ENCODE measurements at places on chromosomes 4 and X.

DNA sequence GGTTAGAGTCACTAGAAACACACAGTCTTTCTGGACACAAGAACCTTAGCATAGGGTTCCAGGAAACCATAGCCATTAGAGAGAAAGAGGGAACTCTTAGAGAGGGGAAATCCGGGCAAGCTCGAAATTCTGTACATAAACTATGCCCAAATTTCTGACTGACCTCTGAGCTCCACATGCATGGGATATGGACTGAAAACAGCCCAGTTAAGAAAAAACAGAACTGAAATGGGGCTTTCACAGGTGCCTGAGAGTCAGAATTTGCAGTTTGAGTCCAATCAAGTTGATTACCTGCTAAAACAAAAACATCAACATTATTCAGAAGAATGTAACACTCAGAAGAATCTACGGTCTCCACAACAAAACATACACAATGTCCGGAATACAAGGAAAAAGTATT, 13.1 kb downstream of the DCHS2 start:
- no peak for DNase-seq

DNA sequence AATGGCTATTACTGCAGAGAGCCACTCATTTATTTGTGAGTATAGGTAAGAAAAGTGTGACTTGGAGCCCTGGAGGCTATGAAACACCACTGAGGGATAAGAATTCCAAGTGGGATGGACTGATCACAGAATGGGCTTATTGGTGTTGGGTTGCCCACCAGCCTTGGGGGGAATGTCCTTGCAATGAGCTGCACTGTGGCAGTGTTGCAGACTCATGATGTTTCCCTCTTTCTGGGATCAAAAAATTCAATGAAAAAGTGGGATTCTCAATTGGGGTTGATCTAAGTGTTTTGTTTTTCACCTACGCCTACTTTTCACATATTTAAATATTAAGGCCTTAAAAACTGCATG, 1024.5 kb upstream of the PCDH10 start:
- DNase-seq = no peak

DNA sequence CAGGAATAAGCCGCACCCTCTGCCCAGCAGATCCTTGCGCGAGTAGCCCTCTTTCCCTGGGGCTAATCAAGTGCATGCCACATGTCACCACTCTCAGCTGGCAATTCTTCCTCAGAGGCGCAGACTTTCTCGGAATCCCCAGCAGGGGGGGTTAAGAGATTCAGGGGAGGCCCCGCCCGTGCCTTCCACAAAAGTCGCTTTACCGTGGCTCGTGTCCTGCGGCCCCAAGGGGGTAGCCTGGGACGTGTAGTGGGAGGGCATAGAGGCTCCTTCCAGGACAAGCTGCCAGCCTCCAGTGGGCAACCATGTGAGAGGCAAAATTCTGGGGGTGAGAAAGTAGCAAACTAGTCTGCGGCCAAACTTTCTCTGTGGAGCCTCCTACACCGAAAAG, 652 bp downstream of the SRPX start:
- DNase-seq = no peak

GRCh38 chr4:17560065-17560673, 16.8 kb upstream of the LAP3 start:
- no peak for DNase-seq

- no peak for DNase-seq
Observed at GRCh38 chr4:138555584-138555983, 313.4 kb upstream of the SLC7A11 start.

GRCh38 chr4:179392787-179393186, 1950.5 kb upstream of the AGA start:
- DNase-seq = no peak

GRCh38 chr4:13112030-13112429, 372.1 kb downstream of the RAB28 start:
- no peak for DNase-seq

GRCh38 chr4:145280541-145280940, 100.2 kb upstream of the OTUD4 start:
- no peak for DNase-seq

GRCh38 chrX:137194164-137194563, 160.4 kb upstream of the GPR101 start:
- no peak for DNase-seq

DNA sequence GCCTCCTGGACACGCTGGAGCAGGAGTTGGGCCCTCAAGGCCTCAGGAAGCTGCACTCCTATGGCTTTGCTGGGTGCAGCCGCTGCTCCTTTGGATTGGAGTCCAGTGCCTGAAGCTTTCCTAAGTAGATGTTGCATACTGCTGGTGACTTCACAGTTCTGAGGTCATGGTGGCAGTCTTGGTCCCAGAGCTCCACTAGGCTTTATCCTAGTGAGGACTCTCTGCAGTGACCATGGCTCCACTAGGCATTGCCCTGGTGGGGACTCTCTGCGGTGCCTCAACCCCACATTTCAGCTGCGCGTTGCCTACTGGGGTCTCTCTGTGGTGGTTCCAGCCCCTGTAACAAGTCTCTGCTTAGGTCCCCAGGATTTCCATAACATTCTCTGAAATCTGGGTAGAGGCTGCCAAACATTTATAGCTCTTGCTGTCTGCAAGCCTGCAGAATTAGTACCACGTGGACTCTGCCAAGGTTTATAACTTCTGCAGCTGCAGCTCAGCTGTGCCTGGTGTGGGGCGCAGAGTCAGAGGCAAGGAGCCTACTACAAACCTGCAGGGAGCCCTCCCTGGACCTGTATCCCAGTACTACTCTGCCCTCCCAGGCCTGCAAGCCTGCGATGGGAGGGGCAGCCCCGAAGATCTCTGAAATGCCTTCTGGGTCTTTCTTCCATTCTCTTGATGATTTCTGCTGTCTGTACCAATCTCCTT, 46.0 kb upstream of the NFKB1 start:
- DNase-seq = no peak

DNA sequence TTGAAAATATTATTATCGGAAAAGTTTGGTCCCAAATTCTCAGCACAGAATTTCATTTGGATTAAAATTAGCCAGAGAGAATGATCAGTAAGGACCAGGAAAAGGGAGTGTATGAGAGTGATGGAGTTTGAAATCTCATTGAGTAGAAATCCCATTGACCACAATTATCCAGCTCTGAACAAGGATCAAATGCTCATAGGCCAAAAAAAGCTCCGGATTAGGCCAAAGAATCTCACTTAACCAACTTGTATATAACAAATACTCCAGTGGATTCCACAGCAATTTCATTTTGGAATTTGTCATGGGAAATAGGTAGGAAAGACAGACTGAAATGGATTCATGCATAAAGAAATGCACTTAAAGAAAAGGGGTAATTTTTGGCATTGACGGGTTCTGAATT, 83.9 kb upstream of the SORBS2 start:
- no peak for DNase-seq

- DNase-seq = no peak
Observed at GRCh38 chrX:38948046-38948445, 146.8 kb downstream of the MID1IP1 start.

DNA sequence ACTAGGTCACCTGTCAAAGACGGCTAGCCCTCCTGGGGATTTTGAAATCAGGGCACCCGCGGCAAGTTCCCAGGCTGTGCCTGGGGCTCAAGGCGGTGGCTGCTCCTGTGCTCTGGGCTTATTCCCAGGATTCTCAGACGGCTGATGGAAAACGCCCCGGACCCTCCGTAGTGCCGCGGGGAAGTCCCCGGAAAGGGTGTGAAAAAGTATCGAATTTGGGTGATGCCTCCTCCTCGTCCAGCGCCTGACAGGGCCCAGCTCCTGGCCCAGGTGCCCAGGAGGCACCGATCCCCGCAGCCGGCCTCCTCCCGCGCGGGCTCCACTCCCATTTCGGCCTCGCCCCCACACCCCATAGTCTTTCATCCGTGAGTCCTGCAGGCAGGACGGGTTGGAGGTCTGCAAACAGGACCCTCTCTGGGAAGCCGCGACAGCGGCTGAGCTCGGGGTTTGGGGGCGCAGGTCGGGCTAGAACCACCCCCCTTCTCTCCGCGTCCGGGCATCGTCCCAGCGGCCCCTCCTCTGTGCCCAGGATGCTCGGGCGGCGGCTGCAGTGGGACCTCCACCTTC, 1.1 kb upstream of the NSG1 start:
- no peak for DNase-seq

GRCh38 chr4:36168127-36168878, 76.0 kb downstream of the ARAP2 start:
- no peak for DNase-seq

DNA sequence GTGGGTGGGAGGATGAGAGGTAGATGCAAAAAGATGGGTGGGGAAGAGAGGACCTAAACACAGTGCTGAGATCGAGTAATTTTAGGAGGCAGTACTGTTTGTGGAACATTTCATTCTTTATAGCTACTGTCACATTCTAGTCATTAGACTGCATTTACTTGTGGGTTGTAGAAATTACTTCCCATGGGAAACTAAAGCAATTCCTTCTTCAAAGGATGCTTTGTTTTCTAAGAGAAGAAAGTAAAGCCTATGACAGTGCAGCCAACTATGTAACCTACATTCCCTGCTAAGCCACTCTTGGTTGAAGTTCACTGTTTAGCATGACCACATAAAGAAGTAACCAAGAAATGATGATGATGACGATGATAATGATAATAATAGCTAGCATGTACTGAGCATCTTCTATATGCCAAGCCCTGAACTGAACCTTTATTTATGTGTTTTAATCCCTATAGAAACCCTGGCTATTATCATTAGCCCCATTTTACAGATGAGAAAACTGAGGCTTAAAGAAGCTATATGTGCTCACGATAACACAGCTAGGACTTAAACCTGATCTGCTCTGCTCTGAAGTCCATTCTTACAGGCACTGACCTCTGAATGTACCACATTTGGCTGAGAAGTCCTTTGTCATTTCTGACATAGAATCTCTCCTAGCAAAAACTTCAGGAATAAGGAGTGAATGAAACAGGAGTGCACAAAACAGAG, 114.5 kb upstream of the KIT start:
- DNase-seq = no peak

DNA sequence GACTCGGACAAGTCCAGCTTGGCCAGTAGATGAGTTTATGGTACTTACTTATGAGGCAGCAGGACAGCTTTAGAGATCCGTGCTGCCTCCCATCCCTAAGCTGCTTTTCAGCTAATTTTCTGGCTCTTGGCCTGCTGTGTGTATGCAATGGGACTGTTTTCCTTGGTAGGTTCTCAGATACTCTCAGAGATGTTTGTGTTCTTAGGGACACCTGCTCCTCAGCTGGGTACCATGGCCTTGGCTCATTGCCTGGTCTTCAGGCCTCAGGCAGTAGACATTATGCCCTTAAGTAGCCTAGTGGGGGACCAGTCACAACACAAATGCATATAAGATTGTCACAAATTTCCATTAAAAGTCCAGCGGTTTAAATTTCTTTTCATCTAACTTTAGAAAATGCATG, 688.0 kb downstream of the PCDH7 start:
- peak; percentile 15 for DNase-seq

GRCh38 chr4:6443035-6444023, 29.1 kb downstream of the PPP2R2C start:
- DNase-seq = no peak

DNA sequence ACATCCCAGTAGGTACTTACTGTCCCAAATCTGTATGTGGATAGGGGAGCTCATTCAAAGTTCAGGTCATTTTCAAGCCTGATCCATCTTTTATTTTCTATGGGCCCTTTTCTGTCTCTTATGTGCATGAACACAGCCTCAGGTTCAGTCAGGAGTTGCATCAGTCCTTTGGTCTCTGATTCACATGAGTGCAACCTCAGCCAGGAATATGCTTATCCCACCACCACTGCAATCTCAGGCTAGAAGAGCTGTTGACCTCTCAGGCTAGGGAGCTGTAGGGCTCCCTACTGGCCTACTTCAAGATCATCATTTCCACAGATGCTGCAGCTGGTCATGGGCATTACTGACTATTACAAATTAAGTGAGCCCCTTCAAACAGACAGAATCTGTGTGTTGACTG, 27.2 kb downstream of the AASDH start:
- DNase-seq = no peak

DNA sequence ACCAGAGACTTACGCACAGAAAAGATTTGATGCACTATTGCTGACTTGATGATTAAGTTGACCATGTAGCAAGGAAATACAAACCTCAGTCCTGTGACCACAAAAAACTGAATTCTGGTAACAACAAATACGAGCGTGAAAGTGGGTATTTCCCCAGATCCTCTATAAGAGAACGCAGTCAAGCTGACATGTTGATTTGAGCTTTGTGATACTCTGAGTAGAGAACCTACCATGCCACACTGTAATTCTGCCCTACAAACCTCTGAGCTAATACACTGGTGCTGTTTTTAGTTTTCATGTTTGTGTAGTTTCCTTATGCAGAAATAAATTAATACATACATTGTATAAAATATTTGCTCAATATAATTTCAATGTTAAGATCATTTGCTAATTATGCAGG, 565.6 kb upstream of the EPHA5 start:
- DNase-seq = no peak

DNA sequence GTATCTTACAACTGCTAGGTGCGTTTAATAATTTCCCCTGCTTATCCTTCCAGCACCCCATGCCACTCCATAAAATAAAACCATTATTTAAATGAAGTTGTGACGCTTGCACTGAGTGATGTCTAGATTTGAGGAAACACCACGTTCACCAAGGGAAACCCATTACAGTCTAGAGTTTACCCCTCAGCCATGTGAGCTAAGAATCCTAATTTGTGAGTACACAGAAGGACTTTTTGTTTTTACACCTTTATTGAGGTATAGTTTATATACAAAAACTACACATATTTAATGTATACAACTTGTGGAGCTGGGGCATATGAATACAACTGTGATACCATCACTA, 326.8 kb downstream of the RAPGEF2 start:
- no peak for DNase-seq

- DNase-seq = no peak
Observed at GRCh38 chr4:146511381-146511780, 10.4 kb downstream of the SLC10A7 start.

- DNase-seq = peak; percentile 79
Observed at GRCh38 chr4:11748164-11748872, 319.6 kb upstream of the HS3ST1 start.

DNA sequence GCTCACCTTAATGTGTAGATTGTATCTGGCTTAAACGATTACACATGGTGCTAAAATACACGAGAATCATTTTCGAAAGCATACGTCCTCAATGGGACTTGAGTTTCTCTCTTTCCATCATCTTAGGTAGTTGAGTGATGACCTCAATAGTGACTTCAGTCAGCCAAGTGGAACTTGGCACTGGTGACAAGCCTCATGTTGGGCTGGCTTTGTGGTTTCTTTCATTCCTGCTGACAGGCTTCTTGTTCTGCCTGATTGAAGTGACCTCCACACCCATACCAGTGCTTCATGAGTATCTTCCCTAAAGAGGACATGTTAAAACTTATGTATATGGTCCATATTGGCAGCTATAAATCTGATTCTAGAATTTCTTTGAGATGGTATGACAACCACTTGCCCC, 159.1 kb upstream of the WDR1 start:
- no peak for DNase-seq
